ENCODE measurements at places on chromosomes 2 and 18. TPM values are rescaled to one million over a fixed set of nuclear protein-coding genes. Genes with fewer than 3 reads are reported as not detected.

Gene ZDBF2
- total RNA-seq, result not detected

- H3K4me1 ChIP-seq, result peaks cover 20% of the 10 kb centered on the region
- H3K27ac ChIP-seq, result no peak overlapping the region
- no peak overlapping the region for H3K4me3 ChIP-seq
- no peaks in the 10 kb centered on the region for H3K36me3 ChIP-seq
- DNase-seq, result no peak
These were observed 26.9 kb downstream of the GAREM1 start for GRCh38 chr18:32443706-32444215.

- peaks cover 6% of the 10 kb centered on the region for H3K36me3 ChIP-seq
- peak overlapping the region; percentile 40 for H3K27ac ChIP-seq
- no peak for DNase-seq
- H3K4me1 ChIP-seq, result peaks cover 22% of the 10 kb centered on the region
- no peaks in the 10 kb centered on the region for H3K27me3 ChIP-seq
- no peak overlapping the region for H3K4me3 ChIP-seq
These were observed 16.2 kb upstream of the CLASP1 start for GRCh38 chr2:121665504-121665903.

- no peaks in the 10 kb centered on the region for H3K27me3 ChIP-seq
- H3K4me3 ChIP-seq, result peak overlapping the region; percentile 33
- peaks cover 30% of the 10 kb centered on the region for H3K36me3 ChIP-seq
- H3K4me1 ChIP-seq, result peaks cover 98% of the 10 kb centered on the region
- peak overlapping the region; percentile 98 for H3K27ac ChIP-seq
These were observed 55.9 kb upstream of the CTLA4 start for GRCh38 chr2:203811491-203812221.

- no peak overlapping the region for H3K4me3 ChIP-seq
- H3K27ac ChIP-seq, result no peak overlapping the region
- no peak for DNase-seq
- no peaks in the 10 kb centered on the region for H3K36me3 ChIP-seq
These were observed 10.8 kb downstream of the LRRFIP1 start for GRCh38 chr2:237638176-237638575.

DNA sequence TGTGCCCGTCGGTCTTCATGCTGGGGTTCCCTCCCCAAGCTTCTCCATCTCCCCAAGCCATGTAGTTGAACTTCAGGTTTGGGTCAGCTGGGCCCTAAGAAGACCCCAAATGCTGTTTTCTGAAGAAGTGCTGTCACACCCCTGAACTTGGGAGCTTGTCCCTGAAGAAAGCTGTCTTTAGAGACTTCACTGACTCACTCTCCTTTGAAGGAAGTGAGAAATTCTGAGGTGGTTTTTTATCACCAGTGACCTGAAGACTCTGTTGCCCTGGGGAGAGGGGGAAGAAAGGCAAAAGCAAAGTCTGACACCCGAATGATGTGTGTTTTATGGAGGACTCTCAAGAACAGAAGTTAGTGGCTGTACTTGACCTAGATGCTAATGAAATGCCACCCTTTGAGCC lies 83.6 kb upstream of the BCL2L11 start:
- peaks cover 5% of the 10 kb centered on the region for H3K27me3 ChIP-seq
- peaks cover 29% of the 10 kb centered on the region for H3K4me1 ChIP-seq
- peaks cover 9% of the 10 kb centered on the region for H3K36me3 ChIP-seq

DNA sequence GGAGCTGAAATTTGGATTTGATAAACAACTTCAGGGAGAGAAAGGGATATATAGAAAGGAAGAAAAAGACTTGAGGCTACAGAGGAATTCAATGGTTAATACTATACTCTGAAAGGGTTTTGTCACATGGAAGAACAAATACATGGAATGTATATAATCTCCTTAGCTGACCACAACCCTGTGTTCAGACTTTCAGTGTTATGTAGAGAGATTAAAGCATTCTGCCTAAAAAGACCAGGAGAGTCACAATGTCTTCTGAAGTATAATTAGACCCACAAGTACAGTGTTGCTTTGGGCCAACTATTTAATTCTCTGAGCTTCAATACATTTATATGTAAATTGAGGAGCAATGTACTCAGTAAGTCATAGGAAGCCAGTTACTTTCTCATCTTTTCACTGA lies 123.8 kb upstream of the FSHR start:
- no peaks in the 10 kb centered on the region for H3K4me1 ChIP-seq
- no peak overlapping the region for H3K4me3 ChIP-seq
- H3K36me3 ChIP-seq, result no peaks in the 10 kb centered on the region
- H3K27me3 ChIP-seq, result no peaks in the 10 kb centered on the region
- H3K27ac ChIP-seq, result no peak overlapping the region
- DNase-seq, result no peak

GRCh38 chr2:159895258-159896065 lies 97.5 kb upstream of the CD302 start:
- no peak overlapping the region for H3K4me3 ChIP-seq
- no peaks in the 10 kb centered on the region for H3K27me3 ChIP-seq

DNA sequence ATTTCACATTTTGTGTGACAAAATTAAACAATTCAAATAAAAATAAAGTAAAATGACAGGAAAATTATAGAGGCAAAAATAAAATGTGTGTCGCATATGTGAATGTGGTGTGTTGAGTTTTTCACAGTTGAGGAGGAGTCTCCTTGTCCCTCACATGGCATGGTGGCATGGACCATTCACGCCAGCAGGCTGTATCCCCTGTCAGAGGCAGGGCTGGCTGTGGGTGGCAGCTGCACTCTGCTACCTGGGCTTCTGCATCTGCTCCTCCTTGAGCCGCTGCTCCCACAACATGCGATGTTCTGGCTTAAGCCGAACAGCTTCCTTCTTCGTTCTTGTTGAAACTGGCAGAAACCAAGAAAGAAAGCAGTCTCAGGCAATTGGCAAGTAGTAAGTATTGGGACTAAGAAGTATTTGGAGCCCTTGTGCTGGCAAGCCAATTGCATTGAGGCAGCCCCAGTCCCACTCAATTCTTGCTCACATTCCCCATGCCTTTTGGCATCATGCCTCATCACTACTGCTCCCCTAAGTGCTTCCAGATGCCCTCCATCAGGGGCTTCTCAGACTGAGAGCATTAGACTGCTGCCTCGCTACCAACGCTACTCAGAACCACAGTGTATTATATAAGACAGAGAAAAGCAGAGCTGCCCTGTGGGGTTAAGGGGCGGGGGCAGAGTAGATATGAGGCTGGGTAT lies 177.9 kb upstream of the NABP1 start:
- no peak overlapping the region for H3K27ac ChIP-seq
- no peaks in the 10 kb centered on the region for H3K36me3 ChIP-seq

Measured in Calu3 (cell line).